ENCODE measurements at places on chromosomes 11 and 22.
A peak's percentile ranks its signal among the peaks of the same experiment; 100 is the strongest.

- DNase-seq = no peak
Measured at GRCh38 chr22:36249160-36249559, 3.8 kb upstream of the APOL1 start.

DNA sequence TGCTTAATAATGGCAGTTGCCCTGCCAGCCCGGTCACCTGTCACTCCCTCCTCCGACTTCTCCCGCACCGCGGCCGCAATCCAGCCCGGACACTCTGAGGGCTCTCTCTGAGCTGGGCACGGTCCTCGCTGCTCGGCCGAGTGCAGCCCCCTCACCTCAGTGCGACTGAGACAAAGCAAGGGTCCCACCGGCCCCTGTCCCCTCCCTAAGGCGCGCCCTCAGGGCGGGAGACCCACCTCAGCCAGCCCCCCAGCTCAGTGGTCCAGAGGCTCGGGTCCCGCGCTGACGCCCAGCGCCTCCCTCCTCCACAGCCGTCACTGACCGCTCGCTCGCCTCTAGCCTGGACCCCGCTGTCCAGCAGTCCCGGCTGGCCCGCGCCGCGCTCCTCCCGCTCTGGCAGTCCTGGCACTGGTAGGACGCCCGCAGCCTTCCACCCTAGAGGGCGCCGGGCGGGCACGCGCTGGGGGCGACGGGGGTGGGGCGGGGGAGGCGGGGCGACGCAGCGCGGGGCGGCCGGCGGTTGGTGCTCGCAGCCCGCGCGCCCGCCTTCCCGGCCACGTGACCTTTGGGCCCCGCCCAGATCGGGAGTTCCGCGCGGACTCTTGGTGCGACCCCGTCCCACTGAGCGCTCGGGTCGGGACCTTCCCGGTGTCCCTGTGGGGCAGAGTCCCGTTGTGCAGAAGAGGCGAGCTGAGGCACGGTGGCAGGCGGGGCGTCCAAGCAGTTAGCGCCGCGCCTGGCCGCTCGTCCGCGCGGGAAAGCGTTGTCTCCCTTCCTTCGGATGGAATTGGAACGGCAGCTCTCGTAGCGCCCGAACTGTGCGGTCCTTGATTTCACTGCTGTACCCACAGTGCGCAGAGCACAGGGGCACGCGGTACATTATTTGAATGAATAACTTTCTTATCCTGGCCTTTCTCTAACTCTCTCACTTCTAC lies 7.8 kb upstream of the L3MBTL2 start:
- DNase-seq = peak; percentile 50

DNA sequence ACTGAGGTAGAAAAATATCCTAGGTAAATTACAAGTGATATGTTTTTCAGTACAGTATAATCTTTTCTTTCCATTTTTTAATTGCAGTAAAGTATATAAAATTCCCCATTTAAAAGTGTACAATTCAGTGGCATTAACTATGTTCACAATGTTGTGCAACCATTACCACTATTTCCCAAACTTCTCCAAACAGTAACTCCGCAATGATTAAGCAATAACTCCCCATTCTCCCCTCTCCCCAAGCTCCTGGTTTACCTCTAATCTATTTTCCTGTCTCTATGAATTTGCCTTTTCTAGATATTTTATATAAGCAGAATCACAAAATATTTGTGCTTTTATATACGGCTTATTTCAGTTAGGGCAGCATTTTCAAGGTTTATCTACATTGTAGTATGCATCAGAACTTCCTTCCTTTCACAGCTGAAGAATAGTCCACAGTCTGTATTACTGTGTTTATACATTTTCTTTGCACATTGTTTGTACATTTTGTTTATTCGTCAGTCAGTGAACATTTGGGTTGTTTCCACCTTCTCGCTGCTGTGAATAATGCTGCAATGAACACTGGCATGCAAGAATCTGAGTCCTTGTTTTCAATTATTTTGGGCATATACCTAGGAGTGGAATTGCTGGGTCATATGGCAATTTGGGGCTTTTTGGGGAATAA lies 110.7 kb downstream of the RPL27A start:
- DNase-seq = no peak

DNA sequence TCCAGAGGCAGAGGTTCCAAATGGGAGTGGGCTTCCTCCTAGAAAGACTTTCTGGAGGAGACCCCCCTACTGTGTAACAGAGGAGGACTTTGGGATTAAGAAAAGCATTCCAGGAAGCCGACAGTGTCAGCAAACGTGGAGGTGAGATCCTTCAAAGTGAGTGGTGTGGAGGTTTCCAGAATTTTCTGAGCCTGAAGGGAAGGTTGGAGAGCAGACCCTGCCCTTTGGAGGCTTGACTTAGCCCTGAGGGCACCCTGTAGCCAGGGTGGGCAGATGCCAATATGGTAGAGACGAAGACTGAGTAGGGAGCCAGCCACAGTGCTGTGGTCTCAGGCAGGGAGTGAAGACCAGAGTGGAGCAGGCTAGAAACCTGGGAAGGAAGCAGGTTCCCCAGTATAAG lies 1.8 kb upstream of the KLHL22 start:
- no peak for DNase-seq

GRCh38 chr22:17815703-17816254 lies 41.5 kb upstream of the BID start:
- DNase-seq = no peak

DNA sequence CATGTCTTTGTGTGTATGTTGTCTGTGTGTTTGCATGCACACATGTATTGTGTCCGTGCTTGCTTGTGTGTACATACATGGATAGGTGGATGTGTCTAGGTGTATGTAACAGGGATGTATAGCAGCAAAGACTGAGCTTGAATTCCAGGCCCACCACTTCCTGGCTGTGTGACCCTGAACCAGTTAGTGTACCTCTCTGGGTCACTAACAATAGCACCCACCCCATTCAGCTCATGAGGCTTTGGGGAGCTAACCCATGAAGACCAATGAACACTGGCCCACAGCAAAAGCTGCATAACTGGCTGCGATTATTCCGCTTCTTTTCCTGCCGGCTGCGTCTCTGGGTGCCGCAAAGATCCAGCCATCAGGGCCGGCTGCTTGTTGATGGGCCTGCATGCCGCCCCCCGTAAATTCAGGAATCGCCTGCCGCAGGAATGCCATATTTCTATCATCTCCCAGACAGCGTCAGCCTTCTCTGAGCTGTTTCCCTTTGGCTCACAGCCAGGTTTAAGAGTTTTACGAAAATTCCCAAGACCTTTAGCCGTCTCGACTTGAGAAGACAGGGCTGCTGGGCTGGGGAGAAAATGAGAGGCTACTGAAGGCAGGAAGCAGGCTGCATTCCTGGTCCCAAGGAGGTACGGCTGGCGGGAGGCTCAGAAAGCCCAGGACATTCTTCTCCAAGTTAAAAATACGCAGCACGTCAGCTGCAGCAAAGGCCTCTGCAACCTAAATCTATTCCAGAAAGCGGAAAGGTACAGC lies 224.6 kb downstream of the MN1 start:
- no peak for DNase-seq

GRCh38 chr11:130066338-130066737 lies 3.4 kb upstream of the APLP2 start:
- DNase-seq = no peak

GRCh38 chr11:116492600-116492999 lies 280.2 kb downstream of the BUD13 start:
- DNase-seq = no peak

- no peak for DNase-seq
Measured at GRCh38 chr11:122103726-122104125, 12.3 kb downstream of the BLID start.

DNA sequence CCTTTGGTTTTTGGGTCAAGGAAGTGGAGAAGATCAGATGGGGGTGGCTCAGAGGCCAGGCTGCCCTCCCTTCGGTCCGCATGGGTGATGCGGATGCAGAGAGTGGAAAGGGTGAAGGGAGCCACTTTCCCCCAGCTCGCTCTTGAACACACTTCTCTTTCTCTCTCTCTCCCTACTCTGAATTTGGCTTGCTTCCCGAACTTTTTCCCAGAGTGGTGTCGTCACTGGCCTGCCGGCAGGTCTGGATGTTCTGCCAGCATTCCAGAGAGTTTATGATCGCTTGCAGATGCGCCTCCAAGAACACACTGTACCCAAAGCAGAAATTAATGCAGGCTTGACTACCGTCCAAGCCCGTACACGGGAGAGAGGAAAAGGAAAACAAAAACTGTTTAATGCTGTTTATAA lies 103.2 kb downstream of the ZBTB16 start:
- no peak for DNase-seq

DNA sequence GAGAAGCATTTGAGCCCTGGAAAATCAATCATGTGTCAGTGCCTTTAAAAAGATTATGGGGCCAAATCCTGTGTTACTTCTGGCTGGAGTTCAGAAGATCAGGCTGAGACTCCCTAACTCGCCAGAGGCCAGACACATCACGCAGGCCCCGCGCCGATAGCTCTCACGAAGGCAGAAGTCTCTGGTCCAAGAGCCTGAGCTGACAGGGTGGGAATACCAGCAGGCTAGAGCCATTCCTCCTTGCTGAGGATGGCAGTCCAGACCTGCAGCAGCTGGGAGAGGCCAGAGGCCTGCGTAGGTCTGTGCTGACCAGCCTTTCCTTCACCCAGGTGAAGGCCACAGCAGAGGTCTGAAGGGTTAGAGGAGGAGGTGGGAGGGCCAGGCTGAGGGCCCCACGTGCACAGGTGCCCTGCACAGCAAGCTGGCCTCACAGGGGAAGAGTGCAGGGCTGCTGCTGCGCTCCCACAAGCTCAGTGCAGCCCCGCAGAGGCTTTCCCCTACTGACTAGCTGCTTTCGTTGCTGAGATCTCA lies 52.9 kb downstream of the ST14 start:
- DNase-seq = no peak

DNA sequence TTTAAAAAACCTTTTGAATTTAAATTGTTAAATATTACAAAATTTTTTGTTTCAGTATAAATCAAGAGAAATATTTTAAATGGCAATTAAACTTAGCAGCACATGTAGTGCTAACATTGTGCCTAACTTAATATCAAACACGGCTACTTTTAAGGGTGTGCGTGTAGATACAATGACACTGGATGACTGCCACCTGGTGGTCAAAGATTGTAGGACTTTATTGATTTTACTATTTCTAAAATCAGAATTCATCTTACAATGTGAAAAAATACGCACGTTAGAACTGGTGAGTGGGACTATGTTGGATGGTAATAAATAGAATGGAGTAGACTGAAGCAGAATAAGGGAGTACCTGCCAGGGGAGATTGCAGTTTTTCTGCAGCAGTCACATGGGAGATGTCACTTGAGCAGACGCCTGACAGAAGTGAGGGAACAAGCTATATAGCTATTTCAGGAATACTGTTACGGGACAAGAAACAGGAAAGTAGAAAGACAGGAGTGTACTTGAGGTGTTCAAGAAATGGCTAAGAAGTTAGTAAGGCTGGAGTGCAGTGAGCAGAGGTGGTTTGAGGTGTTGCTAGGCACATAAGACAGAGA lies 52.9 kb downstream of the UVRAG start:
- DNase-seq = no peak

DNA sequence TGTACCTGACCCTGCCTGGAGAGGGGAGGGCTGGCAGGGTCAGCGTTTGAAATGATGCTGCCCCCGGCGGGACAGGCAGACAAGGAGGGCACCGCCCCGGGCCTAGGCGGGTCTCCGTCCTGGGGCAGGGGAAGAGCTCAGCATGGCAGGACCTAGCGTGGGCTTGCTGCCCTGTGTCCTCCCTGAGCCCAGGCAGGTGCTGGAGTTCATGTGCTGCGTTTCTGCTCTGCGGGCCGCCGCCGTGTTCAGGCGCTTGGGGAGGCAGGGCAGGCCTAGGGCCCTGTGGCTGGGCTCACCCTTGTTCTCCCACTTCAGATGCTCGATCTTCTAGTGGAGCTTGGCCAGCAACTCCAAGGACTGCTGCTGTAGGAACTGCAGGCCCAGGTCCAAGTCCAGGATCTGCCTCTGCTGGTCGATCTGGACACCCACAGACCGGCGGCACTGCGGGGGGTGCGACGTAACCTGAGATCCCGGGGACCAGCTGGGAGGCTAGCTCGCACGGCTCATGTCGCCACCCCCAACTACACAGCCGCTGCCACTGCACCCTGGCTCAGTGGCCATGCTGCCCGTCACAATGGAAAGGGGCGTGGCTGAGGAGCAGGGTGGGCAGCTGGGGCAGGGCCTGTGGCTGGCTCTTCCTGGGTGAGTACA lies 84.4 kb downstream of the MED15 start:
- no peak for DNase-seq

- DNase-seq = no peak
Measured at GRCh38 chr11:47376525-47377371, 1.6 kb downstream of the SPI1 start.

DNA sequence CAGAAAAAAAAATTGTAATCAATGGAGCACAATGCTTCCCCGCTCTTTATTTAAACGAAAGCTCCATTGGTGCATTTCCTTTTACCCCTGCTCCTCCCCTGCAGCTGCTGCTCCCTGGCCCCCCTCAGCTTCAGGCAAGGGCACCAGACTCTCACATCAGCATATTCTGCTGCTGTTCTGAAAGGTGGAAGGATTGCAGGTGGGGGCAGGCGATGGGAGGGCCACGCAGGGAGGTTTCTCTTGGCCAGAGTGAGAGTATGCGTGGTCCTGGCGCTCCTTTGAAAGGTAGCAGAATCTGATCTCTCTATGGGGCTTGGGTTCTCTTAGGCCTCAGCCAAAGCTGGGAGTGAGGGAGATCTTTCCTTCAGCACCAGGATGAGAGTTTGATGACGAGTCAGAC lies 240.9 kb upstream of the CADM1 start:
- DNase-seq = no peak

GRCh38 chr11:44746894-44747293 lies 20.1 kb downstream of the TSPAN18 start:
- no peak for DNase-seq

- DNase-seq = no peak
Measured at GRCh38 chr11:13831696-13832095, 130.8 kb upstream of the SPON1 start.

DNA sequence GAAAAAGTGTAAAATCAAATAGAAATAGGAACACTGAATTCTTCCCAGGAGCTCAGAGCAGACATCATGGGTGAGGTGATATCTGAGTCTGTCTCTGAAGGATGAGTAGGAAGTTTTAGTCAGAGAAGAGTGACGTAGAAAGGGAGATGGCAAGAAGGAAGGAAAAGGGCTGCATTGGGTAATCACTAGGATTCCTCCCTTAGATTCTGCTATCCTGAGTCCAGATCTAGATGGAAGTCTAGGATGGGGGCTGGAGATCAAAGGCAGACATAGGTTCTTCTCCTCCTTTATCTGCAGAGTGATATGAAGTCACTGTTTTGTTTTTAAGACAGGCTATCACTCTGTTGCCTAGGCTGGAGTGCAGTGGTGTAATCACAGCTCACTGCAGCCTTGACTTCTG lies 30.4 kb downstream of the POU2F3 start:
- DNase-seq = no peak

All from activated naive CD4-positive, alpha-beta T cell (primary cell).